ENCODE measurements at places on chromosomes 7 and 10.
A peak's percentile ranks its signal among the peaks of the same experiment; 100 is the strongest.

DNA sequence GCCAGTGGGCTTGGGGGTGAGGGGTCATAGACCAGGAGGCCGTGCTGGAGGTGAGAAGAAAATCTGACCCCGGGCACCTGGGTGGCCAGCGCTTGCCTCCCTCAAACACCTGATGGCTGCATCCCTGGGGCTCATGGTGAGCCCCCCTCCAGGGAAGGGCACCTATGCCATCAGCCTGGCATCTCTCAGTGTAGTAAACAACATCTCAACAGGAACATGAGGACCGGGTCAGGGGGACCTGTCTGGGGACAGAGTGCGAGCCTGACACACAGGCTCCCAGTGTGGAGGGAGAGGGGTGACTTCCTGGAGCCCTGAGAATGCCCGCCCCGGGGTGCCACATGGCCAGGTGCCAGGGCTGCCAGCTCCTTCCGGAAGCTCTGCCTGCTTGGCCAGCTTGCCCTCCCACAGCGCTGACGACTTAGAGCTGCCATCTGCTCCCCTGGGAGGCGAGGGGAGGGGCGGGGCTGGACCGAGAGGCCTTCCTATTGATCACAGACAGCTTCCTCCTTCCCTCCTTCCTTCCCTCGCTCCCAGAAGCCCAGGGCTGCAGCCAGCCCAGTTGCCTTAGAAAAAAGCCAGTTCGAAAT lies 12.3 kb downstream of the STX1A start:
- no peak for DNase-seq

- no peak for DNase-seq
These were observed 10.4 kb upstream of the FAM170B start for GRCh38 chr10:49144058-49144720.

DNA sequence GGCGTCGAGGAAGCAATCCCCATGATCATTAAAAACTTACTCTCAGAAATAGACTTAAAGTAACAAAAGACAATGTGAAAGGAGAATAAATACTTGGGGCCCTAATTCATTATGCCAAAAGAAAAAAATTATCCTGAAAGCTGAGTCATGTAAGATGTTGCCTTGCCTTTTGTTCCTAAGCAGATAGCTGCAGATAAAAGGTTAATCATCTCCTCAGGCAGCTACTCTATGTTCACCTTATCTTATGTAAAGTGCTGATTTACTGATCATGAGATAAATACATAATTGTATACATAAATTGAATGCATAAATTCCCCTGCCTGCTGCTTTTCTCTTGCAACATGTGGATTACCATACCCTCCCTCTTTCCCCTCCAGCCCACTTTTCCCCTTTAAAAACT lies 28.1 kb upstream of the CREB3L2 start:
- no peak for DNase-seq

DNA sequence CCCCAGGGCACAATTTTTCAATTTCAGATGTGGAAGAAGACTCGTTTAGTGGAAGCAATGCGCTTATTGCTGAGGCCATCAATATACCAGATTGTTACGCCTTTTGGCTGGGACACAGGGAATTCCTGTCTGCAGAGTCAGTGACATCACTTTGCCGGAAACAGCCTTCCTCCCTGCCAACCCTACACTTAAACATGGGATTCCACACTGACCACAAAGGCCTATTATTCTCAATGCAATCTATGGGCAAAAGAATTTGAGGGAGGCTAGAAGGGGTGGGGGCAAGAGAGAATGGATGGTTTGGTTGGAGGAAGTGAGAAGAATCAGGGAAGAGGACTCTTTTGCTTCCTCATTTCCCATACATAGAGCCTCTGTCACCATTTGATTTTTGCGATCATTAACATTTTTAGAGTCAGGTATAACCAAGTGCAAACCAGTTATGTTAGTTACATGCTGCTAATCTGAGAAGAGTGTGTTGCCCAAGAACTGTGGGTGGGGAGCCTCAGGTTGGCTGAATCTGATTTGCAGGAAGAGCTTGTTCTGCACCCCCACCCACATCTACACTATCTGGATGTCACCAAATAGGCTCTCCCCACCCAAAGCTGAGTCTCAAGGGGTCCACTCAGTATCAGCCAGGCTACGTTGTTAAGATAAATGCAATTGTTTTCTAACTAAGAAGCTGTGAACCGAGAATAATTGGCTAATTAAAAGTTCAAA lies 58.2 kb downstream of the ENTPD1 start:
- DNase-seq, result peak; percentile 2

DNA sequence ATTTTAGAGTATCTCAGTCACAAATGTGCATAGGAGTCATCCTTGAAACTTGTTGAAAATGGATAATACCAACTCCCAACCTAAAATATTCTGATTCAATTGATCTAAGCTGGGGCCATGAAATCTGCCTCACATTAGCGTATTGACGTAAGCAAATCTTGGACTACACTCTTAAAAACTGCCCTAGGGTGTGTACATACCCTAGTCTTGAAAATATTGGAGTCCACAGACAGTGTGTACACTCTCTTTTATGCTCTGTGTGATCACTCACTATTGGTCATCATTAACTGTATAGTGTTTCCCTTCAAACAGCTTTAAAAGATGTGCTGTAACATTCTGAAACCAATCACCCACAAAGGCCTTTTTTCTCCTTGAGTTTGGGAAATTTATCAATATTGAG lies 102.9 kb upstream of the FERD3L start:
- no peak for DNase-seq

GRCh38 chr7:154748089-154748786 lies 254.7 kb downstream of the PAXIP1 start:
- DNase-seq, result no peak

GRCh38 chr10:52946486-52946885 lies 173.9 kb upstream of the MBL2 start:
- DNase-seq, result no peak

DNA sequence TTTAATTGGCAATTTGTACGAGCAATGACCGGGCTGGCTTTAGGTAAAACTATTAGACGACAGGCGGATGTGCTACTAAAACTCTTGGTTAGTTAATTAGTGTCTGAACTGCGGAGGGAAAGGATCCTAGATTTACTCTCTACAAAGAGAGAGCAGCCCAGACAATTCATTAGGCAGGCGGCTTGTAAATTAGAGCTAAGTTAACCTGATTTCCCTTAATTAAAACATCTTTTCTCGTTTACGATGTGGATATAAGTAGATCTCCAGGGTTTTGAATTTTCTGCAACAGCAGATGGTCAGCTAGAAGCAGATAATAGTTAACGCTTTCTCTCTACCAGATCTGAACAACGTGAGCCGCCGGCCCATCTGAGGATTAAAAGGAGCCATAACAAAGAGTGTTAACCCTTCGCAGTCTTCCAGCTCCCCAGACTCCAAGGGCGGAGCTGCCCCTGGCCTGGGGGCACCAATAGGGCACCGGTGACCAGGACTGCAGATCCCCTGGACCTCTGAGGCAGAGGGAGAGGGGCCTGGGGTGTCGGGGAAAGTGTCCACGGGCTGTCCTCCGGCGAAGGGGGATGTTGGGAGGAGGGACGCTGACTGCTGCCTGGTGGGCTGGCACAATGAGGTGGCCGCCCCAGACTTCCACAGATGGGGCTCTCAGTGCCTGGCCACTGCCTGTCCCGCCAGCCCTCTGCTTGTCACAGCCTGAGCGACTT lies 6.3 kb upstream of the UNCX start:
- no peak for DNase-seq

DNA sequence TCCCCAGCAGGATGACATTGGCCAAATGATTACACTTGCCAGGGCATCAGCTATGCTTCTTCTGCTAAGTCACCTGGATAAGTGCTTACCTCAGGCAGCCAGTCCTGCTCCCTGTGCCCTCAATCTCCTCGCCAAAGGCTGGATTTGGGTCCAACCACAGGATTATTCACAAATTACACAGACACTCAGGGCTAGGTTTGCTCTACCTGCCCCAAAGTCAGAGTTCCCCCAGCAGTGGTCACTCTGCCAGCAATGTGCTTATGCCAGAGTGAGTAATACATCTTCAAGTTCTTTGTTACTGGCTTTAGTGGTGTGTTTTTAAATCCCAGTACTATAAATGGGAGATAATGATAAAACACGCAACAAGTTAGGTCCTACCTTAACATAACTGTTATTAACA lies 189.7 kb upstream of the SEMA3D start:
- DNase-seq, result no peak

DNA sequence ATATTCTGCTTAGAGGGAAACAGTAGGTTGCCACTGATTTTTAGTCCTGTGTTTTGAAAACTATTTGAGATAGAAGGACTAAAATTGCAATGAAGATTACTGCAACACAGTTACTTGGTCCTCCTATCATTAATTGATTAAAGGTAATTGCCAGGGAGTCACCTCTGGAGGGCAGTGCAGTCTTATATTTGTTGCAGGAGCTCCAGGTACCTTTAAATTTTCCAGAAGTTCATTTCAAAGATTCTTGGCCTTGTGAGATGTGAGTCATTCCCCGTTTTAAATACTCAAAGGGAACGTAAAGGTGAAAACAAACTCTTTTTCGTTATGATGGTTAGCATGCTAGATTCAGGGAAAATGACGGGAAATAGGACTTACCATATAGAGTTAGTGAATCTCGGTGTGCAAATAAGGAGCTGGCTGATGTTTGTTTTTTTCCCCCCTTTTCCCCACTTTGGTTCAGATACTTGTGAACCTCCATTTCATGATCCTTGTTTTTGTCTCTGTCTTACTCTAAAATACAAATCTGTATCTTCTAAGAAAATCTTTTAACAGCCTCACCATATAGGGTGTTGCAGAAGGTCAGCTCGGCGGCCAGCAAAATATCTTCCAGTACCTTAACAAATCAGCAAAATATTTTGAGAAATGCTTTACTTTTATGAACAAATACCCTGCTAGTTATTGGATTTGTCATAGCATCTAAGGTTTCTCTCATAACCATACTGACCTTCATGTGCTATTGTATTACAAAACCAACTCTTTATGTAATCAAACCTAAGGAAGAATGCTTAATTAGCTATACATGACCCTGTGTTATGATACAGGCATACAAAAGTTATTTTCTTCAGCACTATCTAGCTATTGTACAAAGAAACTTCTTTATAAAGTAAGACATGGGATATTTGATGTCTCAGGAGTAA lies 143.0 kb upstream of the HDAC9 start:
- DNase-seq, result peak; percentile 69

DNA sequence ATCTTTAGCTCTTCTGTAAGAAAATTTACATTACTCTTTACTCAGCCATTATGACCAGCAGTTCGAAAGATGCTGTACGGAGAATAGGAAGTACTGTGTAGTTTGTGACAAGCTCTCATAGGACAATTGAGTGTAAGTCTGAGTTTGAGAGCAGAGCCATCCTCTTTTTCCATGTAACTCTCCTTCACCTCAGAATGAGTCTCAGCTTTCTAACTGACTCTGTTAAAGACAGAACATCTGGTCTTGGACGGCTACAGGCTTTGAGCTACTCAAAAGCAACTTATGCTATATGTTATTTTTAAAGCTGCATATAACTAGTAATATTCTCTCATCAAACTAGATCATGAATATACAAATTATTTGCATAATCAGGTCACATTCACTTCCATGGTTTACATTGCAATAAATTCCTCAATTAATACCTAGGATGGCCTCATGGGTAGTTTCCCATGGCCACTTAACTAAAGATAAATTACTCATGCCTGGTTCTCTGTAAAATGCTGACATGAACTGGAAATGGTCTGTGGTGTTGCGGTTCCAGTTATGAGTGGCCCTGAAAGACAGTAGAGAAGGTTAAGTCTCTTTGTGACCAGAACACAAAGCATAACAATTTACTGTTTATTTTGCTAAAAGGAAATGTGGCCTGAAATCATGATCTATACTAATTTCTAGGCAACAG lies 358.7 kb downstream of the PHF14 start:
- no peak for DNase-seq

- no peak for DNase-seq
These were observed at the start of gene CDK5 for GRCh38 chr7:151057506-151057988. CDK5 (minus strand) TSS chr7:151057897; CDS start chr7:151057848, 49 bp downstream.

DNA sequence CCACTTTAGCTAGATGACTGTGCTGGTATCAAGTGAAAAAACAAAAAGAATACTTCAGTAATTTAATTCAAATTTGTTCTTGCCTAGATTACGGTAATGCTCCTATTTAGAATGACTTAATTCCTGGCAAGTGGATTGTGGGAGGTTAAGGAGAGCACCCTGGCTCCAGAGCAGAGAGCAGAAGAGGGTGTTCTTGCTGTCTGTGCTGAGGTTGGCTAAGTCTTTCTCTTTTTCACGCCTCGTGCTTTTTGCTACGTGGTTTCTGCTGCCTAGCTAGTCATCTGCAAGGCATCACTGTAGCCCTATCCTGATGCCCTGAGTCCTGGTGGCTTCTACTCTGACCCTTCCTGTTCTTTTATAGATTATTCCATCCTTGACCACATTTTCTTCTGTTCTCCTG lies 101.4 kb downstream of the INSYN2A start:
- no peak for DNase-seq

DNA sequence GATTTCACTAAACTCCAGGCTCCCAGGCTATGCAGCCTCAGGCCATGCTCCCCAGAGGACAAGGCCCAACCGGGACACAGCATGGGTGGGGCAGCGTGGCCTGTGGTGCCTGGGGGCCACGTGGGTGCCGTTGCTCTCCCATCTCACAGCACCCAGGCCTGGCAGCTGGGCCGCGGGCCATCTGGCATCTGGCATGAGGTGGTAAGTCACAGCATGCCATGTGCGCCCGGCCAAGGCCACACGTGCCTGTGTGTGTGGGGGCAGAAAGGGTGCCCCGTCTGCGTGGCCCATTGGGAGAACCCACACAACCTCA lies 204.1 kb downstream of the EBF3 start:
- no peak for DNase-seq

DNA sequence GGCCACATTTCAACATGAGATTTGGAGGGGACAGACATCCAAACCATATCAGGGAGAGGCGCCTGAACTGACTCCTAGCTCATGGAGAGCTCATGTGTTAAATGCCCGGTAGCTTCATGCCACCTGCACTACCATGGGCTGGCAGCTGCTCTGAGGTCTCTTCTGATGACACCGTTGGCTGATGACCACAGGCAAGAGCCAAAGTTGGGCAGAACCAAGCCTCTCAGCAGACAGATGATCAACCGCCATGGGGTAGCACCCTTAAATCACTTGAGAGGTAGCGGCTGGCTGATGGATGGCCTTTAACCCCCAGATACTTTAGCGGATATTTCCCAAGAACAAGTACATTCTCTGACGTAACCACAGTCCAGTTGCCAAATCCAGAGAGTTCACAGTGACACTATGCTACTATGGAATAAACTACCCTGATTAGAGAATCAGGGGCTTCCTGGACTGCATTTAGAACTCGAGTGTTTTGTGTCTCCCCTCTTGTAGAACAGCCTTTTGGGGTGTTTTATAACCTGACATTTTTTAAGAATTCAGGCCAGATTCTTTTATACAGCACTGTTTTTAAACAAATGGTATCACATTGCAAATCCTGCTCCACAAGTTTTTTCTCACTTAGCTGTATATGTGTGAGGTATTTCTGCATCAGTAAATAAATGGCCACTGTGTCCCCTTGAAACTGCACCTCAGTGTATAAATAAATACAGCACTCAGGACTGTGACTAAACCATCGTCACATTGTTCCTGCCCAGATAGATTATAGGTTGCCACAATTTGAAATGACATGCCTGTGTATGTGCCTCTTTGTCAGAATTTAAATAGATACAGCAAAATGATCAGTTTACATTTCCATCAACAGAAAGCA lies 30.8 kb upstream of the DRGX start:
- no peak for DNase-seq

GRCh38 chr7:143516981-143517380 lies 39.3 kb downstream of the TAS2R41 start:
- DNase-seq, result no peak

GRCh38 chr7:35697414-35698175 lies 2.7 kb upstream of the HERPUD2 start:
- DNase-seq, result peak; percentile 67

- no peak for DNase-seq
These were observed 53.5 kb downstream of the MGMT start for GRCh38 chr10:129520440-129521080.

GRCh38 chr7:9201928-9202327 lies 768.5 kb downstream of the NXPH1 start:
- no peak for DNase-seq

Data from HFFc6 (cell line).